Stimulated activated CD8-positive, alpha-beta memory T cell treated with anti-CD3 and anti-CD28 coated beads, Interleukin-7, amount 100 ng/mL, for 24 hours (primary cell): ENCODE measurements at places on chromosomes 16 and 17.

- DNase-seq = no peak
These were observed 1721.6 kb downstream of the TP53TG3F start for GRCh38 chr16:35180970-35181369.

DNA sequence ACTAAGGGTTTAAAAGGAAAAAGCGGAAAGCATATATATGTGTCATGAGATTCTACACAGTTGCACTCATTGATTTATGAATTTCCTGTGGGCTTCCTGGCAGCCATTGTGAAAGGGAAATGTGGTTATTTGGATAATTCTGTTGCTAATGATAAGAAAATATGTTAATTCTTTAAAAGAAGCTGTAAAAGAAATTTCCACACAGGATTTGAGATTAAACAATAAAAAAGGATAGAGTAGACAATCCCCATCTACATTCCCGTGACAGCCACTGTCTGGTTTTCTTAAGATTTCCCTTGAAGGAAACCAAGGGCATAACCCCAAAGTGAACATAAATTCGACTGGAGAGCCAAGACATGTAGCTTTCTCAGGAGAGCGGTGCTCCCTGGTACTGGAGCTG lies 397.5 kb downstream of the CPPED1 start:
- DNase-seq = no peak

DNA sequence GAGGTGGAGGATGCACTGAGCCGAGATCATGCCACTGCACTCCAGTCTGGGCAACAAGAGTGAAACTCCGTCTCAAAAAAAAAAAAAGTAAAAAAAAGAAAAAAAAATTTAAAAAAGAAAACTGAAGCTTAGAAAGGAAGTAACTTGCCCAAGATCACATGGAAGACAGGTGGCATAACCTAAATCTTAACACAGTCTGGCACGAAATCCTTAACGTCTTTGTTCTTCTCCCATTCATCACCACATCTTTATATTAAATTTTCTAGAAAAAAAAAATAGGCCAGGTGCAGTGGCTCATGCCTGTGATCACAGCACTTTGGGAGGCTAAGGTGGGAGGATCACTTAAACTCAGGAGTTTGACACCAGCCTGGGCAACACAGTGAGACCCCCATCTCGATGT lies 9.3 kb downstream of the WDR59 start:
- DNase-seq = no peak

DNA sequence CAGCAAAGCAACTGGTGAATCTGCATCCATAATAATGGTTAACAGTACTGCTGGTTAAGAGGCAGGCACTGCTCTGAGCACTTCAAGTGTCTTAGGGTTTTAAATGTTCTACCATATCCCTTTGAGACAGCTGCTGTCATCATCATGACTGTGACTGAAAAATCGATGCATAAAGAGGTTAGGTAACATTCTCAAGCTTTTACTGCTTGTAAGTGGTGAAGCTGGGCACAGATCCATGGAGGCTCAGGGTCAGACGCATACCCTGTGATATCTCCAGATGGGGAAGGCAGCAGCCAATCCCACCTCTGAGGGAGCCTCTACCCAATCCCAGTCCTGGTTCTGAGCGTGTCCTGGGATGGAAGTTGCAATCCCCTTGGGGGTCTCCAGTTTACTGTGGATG lies 57.6 kb upstream of the SOX9 start:
- DNase-seq = no peak

GRCh38 chr17:55462234-55462633 lies 40.6 kb upstream of the MMD start:
- no peak for DNase-seq

DNA sequence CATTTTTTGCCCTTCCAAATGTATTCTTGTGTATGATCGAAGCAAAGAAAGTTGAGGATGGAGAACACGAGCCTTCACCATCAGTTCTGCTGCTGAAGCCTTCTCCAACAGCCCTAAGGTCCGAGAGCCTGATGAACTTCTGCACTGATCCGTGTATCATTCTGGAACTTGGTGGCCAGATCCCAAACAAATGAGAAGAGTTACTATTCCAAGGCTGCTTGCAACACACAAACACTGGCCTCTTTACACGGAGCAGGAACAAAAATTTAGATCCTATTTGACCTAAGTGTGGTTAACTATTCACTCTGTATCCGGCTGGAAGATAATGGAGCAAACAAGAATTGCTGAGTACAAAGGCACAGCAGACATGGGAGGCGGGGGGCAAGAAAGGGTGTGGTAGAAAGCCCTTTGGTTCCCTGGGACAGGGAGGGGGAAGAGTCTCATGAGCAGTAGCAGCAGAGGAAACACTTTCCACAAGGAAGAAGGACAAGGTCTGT lies 282.9 kb downstream of the SOX9 start:
- DNase-seq = no peak

GRCh38 chr17:78355045-78355641 lies 4.7 kb downstream of the SOCS3 start:
- no peak for DNase-seq

GRCh38 chr16:8850279-8850885 lies 18.4 kb downstream of the CARHSP1 start:
- no peak for DNase-seq

GRCh38 chr16:2535625-2536013 lies 2.2 kb upstream of the PDPK1 start:
- no peak for DNase-seq

DNA sequence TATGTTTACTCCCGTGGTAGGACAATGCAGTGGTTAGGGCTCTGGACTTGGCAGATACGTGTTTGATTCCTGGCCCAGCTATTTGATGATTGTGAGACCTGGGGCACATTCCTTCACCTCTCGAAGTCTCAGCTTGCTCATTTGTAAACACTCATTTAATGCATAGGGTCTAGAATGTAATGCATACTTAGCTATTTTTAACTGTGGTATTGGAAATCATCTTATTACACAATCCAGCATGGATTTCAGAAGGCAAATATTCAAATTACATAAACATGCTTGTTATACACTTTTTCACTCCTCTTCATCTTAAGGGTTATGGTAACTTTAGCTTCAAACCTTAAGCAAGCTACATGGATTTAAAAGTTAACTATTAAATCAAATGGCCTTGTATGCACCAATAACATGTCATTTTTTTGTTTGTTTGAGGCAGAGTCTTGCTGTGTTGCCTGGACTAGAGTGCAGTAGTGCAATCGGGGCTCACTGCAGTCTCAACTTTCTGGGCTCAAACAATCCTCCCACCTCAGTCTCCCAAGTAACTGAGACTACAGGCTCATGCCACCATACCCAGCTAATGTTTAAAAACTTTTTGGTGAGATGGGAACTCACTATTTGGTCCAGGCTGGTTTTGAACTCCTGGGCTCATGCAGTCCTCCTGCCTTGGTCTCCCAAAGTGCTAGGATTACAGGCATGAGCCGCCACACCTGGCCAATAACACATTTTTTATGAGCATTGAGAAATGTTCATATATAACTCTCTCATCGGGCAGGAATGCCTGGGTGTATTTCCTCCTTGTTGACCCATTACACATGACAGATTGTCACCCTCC lies 52.5 kb downstream of the VAT1L start:
- no peak for DNase-seq

DNA sequence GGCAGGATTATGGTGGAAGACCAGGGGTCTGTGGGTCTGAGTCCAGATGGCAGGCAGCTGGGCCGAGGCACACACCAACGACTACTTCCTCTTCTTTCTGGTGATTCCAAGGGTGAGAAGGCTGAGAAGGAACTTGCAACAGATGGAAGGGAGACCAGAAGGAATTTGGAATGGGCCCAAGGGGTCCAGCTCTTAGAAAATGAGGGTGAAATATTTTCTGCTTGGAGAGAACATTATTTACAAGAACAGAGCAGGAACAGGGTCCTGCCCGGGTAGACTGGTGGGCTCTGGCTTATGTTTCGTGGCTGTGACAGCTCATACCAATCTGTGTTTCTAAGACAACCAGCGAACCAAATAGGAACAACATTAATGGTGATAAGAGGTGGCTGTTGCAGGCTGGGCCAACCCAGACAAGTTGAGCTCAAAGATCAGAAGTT lies 36.6 kb downstream of the CCDC42 start:
- DNase-seq = no peak

DNA sequence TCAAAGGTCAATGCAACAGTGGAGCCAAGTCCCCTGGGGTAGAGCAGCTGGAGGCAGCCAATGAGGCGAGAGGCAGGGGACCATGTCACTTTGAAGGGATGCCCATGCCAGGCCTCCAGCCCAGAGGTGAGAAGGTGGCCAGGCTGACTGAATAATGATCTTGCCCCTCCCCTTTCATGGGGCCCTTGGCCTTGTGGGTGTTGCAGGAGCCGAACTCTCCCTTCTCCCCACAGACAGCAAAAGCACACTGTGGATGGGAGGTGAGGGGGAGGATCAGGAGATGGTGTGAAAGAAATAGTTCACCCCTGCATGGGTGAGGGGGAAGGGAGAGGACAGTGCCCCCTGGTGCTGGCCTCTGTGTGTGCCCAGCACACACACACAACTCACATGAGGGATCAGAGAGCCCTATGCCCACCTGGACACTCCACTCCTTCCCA lies 15.8 kb upstream of the TBX21 start:
- DNase-seq = no peak

DNA sequence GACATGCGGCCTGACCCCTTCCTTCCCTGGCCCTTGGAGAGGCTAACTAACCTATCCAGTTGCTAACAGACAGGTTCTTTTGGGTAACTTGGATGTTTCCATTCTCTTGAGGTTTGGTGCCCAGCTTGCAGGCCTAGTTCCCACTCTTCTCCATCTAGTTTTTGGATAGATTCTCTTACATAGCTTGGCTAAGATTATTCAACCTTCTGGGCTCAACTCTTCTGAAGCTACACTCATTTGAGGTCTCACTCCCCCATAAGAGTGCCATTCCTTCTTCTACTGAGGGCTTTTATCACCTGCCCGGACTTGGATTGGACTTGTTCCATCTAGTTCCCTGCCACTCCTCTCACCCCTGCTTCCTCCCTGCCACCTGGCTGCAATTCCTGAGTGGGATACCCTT lies 44.1 kb upstream of the MARCHF10 start:
- DNase-seq = no peak

- no peak for DNase-seq
These were observed 23.6 kb downstream of the SEZ6 start for GRCh38 chr17:28982131-28982793.

DNA sequence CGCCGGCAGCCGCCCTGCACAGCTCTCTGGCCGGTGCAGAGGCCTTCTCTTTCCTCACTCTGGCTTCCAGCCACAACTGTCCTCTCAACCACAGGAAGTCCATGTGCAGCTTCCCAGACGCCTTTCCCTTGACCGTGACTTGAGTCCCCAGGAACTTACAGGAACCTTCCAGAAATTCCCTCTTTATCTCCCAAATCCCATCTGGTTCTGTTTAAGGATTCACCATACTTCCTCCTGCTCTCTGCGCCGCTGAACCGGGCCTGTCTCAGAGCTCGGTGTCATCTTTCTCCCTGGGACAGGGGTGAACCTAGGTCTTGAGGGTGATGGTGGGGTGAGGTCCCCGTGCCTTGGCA lies 65.2 kb upstream of the ZNF469 start:
- DNase-seq = no peak

DNA sequence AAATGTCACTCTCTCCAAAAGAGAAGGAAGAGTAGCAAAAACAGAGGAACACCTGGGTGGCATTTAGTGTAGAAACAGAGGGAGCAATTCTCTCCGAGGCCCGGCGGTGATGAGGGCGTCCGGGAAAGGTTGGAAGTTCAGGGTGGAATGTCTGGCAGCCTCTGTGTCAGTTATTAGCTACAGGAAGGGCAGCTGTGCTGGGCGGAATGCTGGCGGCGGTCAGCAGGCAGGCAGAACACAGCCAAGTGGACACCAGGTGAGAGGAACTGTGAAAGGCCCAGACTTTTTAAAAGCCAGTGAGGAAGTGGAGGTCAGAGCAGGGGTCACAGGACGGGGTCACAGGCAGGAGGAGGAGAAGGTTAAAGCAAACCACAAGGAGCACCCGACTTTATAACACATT lies 238.1 kb downstream of the NTN1 start:
- no peak for DNase-seq

- DNase-seq = no peak
These were observed 44.0 kb downstream of the PRMT7 start for GRCh38 chr16:68354816-68355215.

- no peak for DNase-seq
These were observed 1.5 kb downstream of the HOXB5 start for GRCh38 chr17:48592057-48592514.

- DNase-seq = no peak
These were observed 8.3 kb downstream of the MRPL28 start for GRCh38 chr16:361872-362701.

GRCh38 chr17:34776456-34777443 lies 184.5 kb downstream of the CCT6B start:
- DNase-seq = no peak

- DNase-seq = no peak
These were observed 8.7 kb downstream of the GSE1 start for GRCh38 chr16:85621698-85622428.

- no peak for DNase-seq
These were observed 13.0 kb downstream of the ALOX12B start for GRCh38 chr17:8074554-8074953.

DNA sequence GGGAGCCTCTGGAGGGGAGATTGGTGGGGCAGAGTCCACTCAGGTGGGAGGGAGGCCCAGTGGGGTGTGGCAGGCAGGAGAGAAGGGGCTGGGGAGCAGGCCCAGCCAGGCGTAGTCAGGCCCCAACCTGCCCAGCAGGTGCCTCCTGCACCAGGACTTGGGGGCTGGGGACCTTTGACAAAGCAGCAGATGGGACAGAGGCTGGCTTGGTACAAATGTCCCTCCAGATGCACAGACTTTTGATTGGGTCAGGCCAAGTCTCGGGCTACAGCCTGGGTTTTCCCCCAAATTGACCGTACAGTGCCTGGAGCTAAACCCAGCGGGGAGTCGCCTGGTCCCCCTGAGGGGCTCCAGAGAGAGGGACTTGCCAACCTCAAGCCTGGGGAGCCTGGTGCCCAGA lies 411 bp downstream of the GGT6 start:
- no peak for DNase-seq

DNA sequence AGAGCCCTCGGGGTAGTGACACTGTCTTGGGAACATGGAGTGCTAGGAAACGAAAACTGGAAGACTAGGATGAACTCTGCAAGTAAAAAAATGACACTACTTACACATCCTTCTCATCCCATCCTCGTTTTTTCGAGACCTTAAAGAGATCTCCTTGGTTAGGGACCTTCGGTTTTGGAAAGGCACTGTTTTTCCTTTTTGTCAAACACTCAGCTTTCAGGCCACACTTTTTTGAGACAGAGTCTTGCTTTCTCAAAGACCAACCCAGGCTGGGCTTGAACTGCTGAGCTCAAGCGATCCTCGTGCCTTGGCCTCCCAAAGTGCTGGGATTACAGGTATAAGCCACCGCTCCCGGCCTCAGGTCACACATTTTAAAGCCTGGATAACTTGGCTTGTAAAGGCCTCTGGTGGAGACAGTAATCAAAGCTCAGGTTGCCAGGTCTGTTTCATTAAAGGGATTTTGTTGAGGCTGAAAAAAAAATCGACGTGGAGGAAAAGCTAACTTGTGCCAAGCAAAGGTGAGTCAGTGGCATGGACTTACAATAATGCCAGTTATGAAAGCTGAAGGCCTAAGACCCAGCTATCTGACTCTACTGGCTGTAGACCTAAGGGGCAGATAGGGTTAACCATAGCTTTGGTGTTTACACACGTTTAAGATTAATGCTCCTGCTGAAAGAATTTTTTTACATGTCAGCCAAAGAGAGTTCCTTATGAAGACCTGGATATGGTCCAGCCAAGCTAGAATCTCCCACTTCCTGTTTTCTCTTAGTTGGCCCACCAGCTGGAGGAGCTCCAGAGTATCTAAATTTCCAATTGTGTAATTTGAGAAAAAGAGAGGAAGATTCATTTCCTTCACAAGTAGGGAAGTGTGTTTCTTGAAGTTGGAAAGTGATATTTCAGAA lies 823 bp downstream of the NBR1 start:
- DNase-seq = no peak

- DNase-seq = no peak
These were observed 4.7 kb downstream of the NUBP2 start for GRCh38 chr16:1787322-1788094.
